ENCODE measurements at places on chromosomes 3 and 15.

- DNase-seq, result no peak
These were observed 3.8 kb downstream of the IVD start for GRCh38 chr15:40409366-40409765.

DNA sequence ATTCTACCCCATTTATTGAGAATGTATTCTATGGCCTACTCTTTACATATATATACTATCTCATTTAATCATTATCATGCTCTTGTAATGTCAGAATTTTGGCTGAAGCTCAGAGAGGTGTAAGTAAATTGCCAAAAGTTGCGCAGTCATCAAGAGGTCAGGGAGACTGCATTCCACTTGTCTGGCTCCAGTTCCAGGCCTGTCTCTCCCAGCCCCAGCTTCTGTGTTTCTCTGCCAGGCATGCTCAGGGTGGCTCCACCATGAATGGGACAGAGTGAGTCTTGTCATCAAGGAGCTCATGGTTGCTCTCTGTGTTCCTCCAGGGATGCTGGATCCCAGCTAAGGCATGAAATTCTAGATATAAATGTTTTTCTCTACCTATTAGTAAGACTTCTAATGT, 635.1 kb upstream of the MDFIC2 start:
- DNase-seq, result no peak

- DNase-seq, result no peak
These were observed 43.4 kb downstream of the GPR160 start for GRCh38 chr3:170081079-170081741.

DNA sequence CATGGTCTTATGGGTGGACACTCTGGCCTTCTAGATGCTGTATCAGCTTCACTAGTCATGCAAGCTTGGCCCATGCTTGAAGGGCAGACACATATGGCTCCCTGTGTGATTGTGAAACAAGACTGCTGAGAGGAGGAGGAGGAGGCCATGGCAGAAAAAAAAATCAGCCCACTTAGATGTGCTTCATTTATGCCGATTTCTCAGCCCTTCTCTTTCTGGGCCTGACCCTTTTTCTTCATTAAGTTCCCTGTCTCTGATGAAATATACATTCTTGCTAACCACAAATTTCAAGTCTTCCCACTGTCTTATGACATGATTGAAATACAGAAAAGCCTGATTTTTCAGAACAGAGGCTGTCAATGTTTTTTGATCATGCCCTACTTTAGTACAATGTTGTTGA, 213.0 kb upstream of the FEZF2 start:
- peak; percentile 67 for DNase-seq

DNA sequence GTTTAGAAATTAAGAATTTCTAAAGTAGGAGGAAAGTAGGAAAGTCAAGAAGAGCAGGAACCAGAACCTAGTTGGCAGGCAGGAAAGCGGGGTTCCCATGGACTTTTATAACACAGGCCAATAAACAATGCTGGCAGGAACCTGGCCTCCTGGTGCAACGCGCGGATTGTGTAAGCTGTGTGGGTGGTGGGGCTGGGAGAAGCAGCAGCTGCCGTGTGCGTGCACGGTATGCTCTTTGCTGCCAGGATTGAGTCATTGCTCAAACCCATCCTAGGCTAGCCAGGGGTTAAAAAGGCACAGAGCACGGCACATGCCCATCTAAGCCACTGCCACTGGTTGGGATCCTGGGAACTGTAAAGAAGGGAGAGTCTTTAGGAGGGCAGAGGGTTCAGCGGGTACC, 209.9 kb upstream of the RGMA start:
- no peak for DNase-seq

DNA sequence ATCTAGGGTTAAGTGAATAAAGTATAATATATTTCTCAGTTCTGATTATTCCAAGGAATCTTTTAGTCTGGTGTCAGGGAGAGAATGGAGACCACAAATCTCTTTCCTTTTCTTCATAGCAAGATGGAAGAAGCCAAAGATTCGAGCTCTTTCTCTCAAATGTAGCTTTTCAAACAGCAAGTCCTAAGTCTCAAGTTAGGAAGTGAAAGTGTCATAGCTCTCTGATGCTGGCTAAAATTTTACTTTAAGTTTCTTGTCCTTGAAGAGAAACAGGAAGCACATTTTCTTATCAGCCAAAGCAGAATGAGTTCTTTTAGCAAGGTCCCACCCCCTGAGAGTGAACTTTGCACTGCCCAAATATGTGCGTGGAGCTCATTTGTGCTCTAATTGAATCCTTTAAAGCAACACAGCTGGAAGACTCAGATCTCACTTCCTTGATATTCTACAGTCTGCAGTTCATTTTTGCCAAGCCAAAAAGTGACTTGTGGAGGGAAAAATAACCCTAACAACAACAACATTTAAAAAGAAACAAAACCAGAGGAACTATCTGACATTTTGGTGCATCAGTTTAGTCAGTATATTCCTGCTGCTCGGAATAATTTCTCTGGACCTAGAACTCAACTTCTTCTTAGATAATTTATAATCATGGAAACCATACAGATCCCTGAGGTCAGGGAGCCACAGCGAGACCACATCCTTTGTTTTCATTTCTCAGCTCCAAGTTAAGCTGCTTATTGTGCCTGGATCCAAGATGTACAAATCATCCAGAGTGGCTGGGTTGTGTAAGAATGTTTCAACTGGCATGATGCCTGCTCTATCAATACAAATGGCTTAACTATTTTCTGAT, 238.7 kb upstream of the P2RY1 start:
- peak; percentile 79 for DNase-seq

DNA sequence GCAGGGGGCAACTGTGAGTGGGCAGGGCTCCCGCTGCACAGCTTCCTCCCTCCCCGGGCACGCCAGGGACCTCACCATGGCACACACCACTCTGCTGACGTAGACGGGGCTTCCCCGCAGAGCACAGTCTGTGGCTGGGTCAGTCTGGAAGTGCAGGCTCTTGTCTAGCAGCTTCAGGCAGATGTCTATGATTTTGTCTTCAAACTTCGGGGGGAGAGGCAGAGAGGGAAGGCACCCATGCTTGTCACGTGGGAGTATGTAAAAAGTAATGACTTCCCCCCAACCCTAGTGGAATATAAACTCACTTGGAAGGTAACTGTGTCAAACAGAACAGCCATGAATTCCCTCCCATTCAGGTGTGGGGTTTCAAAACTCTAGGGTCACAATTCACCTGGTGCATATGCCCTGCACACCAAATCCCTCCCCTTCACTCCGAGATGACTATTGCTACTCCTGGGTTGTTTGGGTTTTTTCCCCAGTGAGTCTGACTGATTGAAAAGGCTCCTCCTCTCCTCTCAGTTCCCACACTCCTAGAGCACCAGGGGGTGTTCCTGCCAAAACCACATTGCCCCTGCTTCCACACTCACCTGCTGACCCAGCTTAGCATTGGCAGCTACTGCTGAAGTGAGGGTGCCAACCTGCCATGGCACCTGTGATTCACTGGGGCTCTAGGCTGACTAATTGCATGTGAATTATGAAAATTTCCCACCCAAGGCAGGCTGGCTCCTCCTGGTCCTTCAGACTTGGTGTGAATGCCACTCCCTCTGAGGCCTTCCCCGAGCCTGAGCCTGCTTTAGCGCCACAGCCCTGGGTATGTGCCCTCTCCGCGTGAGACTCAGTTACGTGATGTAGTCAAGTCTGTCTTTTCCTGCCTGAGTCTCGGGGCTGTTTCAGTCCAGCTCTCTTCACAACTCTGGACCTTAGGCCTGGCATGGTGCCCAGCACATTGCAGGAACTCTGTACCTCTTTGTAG, 13.0 kb downstream of the TGM5 start:
- DNase-seq, result peak; percentile 93

- DNase-seq, result no peak
These were observed 2.6 kb downstream of the ARF4 start for GRCh38 chr3:57594576-57594975.

- no peak for DNase-seq
These were observed 28.9 kb upstream of the LSAMP start for GRCh38 chr3:116474032-116474780.

DNA sequence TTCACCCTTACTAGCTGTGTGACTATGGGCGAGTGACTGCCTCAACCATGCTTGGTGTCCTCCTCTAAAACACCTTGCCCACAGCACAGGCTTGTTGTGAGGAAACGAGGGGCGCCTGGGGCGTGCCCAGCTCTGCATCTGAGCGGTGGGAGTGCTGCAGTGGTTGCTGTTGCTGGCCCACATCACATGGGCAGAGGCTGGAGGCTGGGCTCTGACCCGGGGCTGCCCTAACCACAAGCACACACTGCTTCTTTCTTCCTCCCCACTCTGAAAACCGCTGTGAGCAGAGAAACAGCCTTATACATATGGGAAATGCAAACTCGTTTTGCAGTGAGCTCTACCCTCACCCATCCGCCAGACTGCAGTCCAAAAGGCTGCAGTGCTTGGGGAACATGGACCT, 74.8 kb upstream of the RPL32 start:
- no peak for DNase-seq

- DNase-seq, result peak; percentile 17
These were observed 125.3 kb upstream of the THBS1 start for GRCh38 chr15:39455471-39455991.

- DNase-seq, result no peak
These were observed 397.6 kb downstream of the GBE1 start for GRCh38 chr3:81363816-81364215.

- DNase-seq, result peak; percentile 38
These were observed 18.0 kb upstream of the LOXL1 start for GRCh38 chr15:73908030-73908821.

DNA sequence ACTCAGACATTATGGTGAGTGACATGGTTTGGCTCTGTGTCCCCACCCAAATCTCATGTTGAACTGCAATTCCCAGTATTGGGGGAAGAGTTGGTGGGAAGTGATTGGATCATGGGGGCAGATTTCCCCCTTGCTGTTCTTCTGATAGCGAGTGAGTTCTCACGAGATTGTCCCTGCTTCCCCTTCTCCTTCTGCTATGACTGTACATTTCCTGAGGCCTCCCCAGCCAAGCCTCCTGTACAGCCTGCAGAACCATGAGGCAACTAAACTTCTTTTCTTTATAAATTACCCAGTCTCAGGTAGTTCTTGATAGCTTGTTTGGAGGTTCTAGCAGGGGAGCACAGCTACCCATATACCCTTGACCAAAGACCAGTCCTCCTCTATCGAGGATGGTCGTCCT, 45.9 kb downstream of the ADAM10 start:
- no peak for DNase-seq

- no peak for DNase-seq
These were observed 39.4 kb upstream of the CD47 start for GRCh38 chr3:108130236-108130635.

DNA sequence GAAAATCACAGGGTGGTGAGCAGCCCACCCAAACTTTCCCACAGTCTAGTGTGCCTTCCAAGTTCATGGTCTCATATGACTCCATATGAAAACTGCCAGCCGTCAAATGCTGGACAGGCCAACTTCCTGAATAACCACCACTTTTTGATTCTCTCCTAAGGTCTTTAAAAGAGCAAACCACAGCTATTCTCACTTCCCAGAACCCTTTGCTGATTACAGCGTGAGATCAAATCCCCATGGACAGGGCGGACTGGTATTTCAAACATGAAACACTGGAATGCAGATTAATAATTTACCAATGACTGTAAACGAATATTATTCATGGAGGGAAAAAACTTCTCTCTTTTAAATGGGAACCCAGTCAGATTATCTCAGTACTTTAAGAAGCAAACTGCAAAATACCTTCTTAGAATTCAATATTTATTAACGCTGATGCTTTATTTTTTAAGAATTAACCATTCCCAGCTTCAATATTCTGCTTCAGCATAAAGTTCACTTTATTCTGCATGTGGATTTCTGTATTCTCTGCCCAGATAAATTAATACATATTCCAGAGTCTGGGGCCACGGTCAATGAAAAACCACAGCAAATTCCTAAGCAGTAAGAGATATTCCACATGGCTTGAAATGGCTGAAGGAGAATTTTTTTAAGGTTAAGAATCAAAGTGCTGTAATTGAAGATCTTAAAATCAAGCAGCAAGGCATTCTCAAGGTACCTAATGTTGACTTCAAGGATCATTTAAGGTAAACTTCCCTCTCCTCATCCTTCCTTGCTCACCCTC, 42.9 kb downstream of the MYO1E start:
- DNase-seq, result peak; percentile 98

DNA sequence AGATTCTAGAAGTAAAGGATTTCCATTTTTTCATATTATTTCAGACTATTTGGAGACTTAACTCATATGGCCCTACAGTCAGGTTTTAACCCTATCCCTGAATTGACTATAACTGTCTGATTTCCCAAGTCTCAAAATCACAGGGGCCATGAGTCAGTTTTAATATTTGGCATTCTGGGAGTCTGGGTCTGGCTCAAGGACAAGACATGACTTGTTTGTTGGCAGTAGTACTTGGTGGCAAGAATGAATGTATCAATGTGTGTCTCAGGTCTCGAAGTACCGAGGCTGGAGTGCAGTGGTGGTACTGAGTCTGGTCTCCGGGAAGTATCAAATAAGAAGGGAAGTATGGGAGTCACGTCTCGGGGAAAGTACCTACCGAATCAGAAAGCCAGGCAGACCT, 10.8 kb downstream of the UMPS start:
- no peak for DNase-seq

DNA sequence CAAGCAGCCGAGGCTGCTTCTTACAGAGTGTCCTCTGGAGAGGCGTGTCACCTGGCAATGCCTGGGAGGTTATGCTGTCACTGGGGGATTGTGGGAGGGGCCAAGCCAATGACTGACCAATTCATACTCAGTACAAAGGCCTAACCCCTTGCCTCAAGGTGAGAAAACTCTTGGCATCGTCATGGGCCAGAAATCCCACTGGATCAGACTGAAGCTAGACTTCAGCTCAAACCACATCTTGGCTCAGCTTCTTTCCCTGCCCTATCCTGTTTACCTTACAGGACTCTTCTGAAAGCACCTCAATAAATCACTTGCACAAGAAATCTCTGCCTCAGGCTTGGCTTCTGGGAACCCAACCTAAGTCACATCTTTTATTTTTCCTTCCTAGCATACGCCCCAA, 9.5 kb downstream of the ANAPC13 start:
- peak; percentile 80 for DNase-seq

DNA sequence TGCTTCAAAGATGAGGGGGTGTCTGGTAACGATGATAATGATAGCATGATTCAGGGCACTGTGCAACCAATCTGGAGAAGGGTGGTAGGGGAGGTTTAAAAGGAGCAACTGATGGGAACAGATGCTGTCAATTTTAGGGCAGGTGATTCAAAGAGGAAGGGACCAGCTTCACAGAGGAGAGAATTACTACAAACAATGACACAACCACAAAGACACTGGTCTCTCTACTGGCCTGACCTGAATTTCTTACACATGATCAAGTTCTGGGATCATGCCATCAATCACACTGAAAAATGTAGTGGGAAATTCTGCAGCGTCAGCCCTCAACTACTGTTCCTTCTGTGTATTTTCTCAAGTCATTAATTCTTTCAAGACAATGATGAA, 2.6 kb upstream of the CDV3 start:
- DNase-seq, result peak; percentile 63

- no peak for DNase-seq
These were observed 2.5 kb upstream of the CAPN3 start for GRCh38 chr15:42356851-42357250.

- no peak for DNase-seq
These were observed 92.4 kb downstream of the COL6A6 start for GRCh38 chr3:130609166-130609979.

GRCh38 chr3:13896473-13897154, 16.7 kb upstream of the WNT7A start:
- DNase-seq, result peak; percentile 62

- DNase-seq, result no peak
These were observed 40.6 kb upstream of the POLR2M start for GRCh38 chr15:57665939-57666338.

- no peak for DNase-seq
These were observed 227.6 kb downstream of the KLF13 start for GRCh38 chr15:31554261-31554660.

GRCh38 chr3:108122276-108122675, 31.4 kb upstream of the CD47 start:
- no peak for DNase-seq

All from renal cortical epithelial cell (primary cell).